ENCODE measurements at places on chromosomes 1 and 21.
A peak's percentile ranks its signal among the peaks of the same experiment; 100 is the strongest.

DNA sequence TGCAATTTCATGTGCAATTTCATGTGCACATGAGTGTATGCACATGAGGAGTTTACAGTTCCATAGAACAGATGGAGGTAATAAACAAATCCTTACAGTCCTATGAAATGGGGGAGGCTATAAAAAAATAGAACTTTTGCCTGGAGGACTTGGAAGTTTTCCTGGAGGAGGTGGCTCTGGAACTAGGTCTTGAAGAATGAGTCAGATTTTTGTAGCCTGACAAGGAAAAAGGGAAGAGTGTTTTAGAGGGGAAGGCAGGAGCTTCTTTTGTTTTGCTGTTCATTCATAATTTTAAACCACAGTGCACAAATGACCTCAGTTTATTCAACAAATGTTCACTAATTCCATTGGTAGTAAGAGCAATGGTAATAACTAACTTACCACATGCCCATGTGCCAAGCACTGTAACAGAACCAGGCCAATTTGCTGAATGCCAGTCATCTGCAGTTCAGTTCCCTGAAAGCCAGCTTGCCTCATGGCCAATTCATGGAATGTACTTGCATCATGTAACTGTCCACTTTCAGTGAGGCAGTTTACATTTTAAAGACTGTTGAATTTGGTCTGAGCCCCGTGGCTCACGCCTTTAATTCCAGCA, 2.7 kb downstream of the DIO1 start:
- DNase-seq: peak; percentile 85

GRCh38 chr1:31122741-31123140, 57.2 kb upstream of the PUM1 start:
- no peak for DNase-seq

GRCh38 chr1:111879081-111879480, 110.4 kb downstream of the KCND3 start:
- peak; percentile 16 for DNase-seq

DNA sequence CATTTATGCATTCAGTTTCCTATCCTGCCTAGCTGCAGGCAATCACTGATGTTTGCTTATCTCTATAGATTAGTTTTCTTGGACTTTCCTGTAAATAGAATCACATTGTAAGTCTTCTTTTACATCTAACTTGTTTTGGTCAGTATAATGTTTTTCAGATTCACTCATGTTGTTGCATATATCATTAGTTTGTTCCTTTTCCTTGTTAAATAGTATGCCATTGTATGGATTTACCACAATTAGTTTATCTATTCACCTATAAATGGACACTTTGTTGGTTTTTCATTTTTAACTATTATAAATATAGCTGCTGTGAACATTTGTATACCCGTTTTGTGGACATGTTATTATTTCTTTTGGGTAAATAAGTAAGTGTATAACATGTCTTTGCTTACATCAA, 44.2 kb upstream of the BACH1 start:
- no peak for DNase-seq

GRCh38 chr1:1982379-1983232, 21.0 kb downstream of the CFAP74 start:
- no peak for DNase-seq

GRCh38 chr1:216005916-216006315, 417.3 kb downstream of the USH2A start:
- peak; percentile 61 for DNase-seq

DNA sequence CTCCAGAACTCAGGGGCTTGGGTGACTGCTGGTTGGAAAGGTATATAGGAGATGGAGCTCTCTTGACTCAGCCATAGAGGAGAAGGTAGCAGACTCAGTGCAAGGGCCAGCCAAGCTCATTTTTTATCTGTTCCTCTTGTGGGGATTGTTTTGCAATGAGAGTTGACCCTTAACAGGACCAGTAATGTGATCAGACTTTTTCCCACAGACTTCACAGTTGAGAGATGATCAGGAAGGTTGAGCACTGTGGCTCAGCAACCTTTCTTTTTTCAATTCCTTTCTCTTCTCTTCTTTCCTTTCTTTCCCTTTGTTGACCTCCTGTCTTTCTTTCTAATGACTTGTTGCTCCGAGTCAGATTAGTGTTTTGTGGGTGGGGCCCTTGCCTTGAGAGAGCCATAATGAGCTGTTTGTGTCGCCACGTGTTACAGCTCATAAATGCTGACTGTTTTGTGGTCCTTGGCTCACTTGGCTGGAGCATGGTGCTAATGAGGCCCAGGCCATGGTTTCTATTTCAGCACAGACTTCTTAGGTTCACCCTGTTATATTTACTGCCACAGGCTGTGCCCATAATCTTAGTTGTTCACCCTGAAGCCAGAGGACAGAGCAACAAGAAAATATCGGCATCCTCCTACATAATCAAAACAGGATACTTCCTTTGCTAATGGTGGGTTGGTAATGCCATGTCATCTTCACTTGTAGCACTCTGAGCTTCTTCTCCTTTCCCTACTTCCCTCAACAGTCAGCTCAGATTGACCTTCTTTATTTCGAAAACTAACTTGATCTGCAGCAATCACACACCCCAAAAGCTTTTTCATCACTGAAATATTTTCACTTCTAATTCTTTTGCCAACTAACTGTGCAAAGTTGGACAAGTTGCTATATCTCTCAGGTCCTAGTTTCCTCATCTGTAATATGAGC, 13.9 kb downstream of the ADAM30 start:
- no peak for DNase-seq

- DNase-seq: no peak
These were observed 3.1 kb downstream of the MORN1 start for GRCh38 chr1:2388004-2388913.

GRCh38 chr1:169601096-169601881, 15.0 kb upstream of the F5 start:
- peak; percentile 57 for DNase-seq

GRCh38 chr1:16151196-16151994, 4.5 kb downstream of the EPHA2 start:
- peak; percentile 69 for DNase-seq

DNA sequence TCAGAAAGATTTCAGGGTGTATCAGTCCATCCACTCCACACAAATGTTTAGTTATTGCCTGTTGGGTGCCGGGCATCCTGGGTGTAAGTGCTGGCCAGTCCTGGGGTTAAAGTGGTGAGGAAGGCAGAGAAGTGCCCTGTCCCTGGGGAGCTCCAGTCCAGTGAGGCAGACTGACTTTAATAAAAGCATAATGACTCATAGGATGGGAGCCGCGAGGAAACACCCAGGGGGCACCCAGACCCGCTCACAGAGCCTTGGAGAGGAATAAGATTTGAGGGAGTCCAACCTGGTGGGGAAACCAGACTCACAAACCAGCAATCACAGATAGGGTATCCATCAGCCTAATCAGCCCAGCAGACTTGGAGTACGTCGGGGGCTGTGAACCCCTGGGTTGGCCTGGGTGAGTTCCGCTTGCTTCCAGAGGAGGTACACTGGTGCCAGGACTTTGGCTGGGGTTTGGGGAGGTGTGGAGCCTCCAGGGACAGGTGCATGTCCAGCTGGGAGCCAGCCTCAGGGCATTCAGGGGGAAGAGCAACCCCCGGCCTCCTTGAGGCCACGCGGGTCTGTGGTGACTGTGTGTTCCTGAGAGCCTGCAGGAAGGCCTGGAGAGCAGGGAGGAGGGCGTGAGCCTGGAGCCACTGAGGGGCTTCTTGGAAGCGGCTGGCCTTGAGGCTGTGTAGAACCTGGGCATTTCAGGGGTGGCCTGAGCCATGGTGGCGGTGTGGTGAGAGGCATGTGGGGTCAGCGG, 3.7 kb downstream of the PEAR1 start:
- DNase-seq: peak; percentile 77

- DNase-seq: no peak
These were observed 10.0 kb upstream of the KPRP start for GRCh38 chr1:152747831-152748230.

DNA sequence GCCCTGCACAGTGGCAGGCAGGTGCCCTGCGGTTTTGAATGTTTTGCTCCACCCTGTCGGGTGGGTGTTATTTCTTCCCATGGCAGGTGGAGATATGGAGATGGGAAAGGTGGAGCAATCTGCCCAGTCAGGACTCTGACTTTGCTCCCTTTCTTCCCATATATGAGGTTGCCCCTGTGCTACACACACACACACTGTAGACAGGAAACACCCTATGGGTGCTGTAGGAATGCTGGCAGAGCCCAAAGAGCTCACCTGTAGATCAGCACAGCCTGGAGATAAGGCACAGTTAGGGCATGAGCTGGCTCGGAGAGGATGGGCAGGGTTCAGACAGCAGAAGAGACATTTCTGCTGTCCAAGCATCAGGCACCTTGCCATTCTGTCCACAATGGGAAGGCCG, 246.0 kb upstream of the AJAP1 start:
- no peak for DNase-seq

DNA sequence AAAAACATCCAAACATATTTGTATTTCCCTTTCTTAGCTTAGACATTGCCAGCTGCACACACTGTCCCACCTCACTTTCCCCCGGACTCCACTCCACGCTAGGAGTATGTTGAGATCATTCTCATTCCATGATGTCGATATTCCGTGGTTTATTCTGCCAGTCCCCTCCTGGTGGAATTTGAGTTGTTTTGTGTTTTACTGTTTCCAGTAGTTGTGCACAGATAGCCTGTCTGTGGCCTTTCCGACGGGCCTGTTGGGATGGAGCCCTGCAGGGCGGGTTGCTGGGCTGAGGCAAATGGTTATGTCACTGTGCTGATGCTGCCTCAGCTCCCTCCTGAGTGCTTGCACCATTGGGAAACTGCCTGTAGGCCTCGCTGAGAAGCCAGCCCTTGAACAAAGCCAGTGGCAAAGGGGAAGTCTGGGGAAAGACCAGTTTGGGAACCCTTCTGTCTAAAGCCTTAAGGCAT, 12.8 kb downstream of the TRAPPC10 start:
- DNase-seq: peak; percentile 77

- DNase-seq: no peak
These were observed 927.2 kb downstream of the BRINP3 start for GRCh38 chr1:189550498-189550897.

DNA sequence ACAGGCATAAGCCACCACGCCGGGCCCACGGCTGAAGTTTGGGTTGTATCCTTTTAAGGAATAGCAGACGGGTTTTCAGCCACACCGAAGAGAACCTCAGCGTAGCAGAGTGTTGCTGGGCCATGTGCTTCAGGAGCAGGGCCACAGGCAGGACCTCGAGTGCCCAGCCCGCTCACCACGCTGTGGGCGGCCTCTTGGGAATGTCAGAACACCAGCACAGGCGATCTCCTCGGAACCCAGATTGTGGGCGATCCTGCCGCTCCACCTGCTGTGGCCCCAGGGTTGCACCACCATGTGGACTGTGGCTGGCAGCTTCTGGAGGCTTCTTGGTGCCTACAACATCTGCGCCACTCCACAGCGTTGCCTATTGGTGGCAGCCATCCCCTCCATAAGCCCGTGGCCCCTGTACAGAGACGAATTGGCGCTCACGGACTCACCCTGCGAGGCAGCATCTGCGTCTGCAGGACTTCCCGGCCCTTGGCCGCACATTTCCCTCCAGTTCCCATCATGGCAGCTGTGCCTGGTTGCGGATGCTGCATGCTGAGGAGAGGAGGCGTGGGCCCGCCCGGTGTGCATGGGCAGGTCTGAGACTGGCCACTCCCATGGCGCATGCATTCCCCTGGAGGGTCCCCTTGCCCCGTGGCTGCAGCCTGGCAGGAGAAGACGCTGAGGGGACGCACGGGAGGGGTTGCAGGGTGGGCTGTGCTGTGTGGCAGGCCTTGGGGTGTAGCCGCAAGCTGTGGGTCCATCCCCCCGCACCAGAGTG, 69.3 kb downstream of the SKI start:
- DNase-seq: no peak

DNA sequence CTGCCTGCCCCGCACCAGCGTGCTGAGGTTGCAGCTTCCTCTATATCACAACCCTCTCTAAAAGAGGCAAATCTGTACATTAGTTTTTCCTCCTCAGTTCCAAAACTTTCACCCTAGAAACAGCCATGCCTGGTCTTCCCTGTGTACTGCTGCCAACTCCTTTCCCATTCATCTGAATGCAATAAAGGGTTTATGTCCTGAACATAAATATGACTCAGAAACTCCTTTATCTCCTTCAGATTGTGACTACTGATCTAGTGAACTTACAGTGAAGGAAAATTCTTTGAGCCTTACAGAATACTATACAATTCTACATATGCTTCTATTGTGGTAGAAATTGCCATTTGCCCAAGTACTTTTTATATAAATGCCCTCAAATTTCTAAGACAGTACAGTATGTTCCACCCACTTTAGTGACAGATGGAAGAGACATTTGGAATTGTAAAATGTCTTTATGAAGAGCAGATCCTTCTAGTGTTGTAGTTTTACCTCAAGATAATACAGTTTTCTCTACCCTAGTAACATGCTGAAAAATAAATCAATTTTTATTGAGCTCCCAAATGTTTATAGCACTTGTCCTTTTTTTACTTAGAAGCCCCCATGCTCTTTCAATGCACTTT, 345.1 kb upstream of the SNX7 start:
- DNase-seq: no peak

DNA sequence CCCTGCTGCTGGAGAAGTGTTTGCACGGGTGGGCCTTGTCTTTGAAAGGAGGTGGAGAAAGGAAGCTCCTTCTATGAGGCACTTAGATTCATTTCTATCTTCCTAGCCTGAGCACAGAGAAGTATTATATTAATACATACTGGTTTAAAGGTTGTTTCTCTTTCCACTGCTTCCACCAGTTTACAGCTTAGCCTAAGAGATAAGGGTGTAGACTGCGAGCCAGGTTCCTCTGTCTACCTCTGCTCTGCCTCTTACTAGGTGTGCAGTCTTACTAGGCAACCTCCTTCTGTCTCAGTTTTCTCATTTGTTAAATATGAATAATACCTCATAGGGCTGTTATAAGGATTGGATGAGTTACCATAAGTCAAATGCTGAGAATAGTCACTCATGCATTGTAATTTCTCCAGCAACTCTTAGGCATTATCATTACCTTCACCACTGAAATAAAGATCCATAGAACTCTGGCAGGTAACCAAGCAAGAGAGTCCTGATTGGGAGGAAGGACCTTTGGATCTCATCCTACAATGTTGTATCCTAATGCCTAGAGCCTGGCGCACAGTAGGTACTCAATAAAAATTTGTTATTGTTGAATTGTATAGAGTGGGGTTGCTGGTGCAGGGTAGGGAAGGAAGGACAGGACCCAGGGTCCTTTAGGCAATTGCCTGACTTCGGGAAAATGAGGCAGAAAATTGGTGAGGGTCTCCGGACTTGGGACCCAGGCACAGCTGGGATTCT, 95.1 kb downstream of the TBX19 start:
- no peak for DNase-seq

GRCh38 chr1:233459968-233460367, 132.4 kb downstream of the MAP3K21 start:
- peak; percentile 81 for DNase-seq

- peak; percentile 55 for DNase-seq
These were observed 567.2 kb downstream of the NPHP4 start for GRCh38 chr1:5424802-5425703.

- peak; percentile 72 for DNase-seq
These were observed 397.9 kb downstream of the HHAT start for GRCh38 chr1:210726621-210727020.

DNA sequence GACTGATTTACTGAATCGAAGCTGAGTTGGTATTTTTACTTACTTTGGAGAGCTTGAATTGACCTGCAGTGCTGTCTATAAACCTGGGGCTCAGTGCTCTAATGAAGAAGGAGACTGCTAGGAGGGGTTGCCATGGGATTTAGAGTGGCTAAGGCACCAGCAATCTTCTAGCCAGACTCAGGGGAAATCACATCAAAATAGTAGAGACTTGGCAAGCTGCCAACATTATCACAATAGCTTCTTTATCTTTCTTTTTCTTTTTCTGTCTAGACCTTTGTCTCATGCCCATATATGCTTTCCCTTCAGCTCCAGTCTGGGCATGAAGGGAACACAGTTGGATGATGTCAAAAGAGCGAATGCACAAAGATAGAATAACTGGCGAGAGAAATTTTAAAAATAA, 301.1 kb upstream of the DPYD start:
- DNase-seq: peak; percentile 58

GRCh38 chr1:160618327-160618726, 28.5 kb downstream of the SLAMF1 start:
- no peak for DNase-seq
